Stimulated activated CD4-positive, alpha-beta T cell treated with anti-CD3 and anti-CD28 coated beads, Interleukin-1b, Interleukin-23, amount 100 ng/mL, for 1 hour (primary cell): ENCODE measurements at places on chromosomes 5 and 9.

DNA sequence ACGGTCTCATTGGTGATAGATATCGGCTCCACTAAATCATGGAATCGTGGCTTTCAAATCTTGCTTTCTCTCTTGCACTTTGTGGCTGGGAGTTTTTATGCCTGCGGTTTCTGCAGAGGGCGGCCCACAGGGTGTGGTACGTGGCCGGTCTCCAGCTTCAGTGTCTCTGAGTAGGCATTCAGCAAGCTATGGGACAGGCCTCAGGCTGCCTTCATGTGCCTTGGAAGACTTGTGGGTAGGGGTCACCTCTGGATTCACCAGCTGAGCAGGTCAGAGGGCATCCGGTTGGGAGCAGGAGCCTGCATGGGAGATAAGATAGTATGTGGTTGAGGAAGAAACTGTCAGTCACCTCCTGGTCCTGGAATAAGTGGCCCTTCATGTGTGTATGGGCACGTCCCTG is 47.7 kb downstream of the AMBP start:
- no peak for DNase-seq

- no peak for DNase-seq
Observed at GRCh38 chr5:129065721-129066120, 28.8 kb upstream of the ISOC1 start.

GRCh38 chr5:4737868-4738267 is 402.3 kb upstream of the ADAMTS16 start:
- DNase-seq: no peak

DNA sequence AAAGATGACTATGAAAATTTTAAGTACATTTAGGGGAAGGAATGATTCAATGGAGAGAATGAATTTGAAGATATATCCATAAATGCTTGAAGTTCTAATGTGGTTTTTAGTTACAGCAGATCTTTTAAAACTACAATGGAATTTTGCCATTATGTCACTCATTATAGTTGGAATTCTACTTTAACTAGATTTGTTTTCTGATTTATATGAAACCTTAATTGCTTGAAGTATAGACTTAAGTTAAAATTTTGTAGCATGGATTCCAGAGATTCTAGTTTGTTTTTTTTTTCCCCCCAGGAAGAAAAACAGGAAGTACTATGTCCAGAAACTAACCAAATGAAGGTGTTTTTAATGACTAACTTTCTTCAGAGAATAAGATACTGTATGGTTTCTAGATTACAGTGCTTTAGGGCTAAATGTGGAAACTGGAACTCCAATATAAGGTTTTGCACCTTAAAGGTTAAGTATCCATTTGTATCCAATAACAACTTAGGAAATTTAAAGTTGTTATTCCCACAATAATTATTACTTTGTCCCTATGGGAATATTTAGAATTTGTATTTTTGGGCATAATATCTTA is 70.3 kb downstream of the ZSWIM6 start:
- no peak for DNase-seq

GRCh38 chr5:82130602-82131001 is 147.6 kb downstream of the RPS23 start:
- DNase-seq: no peak

DNA sequence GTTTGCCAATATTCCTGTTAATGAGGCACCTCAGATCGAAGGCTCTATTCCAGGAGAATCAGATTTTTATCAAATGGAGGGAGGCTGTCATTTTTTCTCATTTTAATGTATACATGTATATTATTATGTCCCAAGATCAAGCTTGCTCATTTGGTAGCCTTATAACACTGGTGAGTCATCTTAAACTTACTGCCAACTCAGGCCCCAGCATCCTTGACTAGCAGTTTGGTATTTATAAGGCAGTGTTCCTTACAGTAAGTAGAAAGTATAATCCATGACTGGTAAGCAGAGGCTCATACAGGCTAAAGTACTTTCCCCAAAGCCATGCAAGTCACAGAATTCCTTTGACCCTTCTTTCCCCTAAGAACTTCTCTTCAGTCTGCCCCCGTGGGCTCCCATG is 90.7 kb upstream of the NR3C1 start:
- DNase-seq: no peak

GRCh38 chr5:142151436-142152383 is 43.1 kb downstream of the NDFIP1 start:
- peak; percentile 21 for DNase-seq

DNA sequence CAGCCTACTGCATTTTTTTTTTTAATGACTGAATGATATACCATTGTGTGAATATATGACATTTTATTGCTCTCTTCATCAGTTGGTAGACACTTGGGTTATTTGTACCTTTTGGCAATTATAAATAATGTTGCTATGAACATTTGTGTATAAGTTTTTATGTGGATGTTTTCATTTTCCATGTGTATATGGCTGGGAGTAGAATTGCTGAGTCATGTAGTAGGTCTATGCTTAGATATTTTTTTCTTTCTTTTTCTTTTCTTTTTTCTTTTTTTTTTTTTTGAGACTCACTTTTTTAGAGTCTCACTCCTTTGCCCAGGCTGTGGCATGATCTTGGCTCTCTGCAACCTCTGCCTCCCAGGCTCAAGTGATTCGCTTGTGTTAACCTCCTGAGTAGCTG is 32.9 kb upstream of the FAM120AOS start:
- no peak for DNase-seq

GRCh38 chr5:172642926-172643871 is 2.1 kb downstream of the NEURL1B start:
- no peak for DNase-seq

DNA sequence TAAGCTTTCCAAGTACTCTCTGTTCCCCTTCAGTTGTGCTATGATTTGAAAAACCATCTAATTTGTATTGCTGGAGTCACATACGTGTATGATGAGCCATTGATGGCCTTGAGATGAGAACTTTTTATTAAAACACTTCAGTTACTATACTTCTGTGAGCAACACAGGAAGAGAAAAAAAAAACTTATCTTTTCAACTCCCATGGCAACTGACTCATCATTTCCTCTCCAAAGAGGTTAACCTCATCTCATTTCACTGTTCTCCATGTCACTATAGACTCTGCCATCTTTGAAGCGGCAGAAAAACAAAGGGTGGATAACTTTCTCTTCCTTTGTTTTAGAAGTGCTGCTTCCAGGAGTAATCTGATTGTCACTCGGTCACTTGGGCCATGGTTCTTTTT is 104.3 kb upstream of the PCSK1 start:
- no peak for DNase-seq

DNA sequence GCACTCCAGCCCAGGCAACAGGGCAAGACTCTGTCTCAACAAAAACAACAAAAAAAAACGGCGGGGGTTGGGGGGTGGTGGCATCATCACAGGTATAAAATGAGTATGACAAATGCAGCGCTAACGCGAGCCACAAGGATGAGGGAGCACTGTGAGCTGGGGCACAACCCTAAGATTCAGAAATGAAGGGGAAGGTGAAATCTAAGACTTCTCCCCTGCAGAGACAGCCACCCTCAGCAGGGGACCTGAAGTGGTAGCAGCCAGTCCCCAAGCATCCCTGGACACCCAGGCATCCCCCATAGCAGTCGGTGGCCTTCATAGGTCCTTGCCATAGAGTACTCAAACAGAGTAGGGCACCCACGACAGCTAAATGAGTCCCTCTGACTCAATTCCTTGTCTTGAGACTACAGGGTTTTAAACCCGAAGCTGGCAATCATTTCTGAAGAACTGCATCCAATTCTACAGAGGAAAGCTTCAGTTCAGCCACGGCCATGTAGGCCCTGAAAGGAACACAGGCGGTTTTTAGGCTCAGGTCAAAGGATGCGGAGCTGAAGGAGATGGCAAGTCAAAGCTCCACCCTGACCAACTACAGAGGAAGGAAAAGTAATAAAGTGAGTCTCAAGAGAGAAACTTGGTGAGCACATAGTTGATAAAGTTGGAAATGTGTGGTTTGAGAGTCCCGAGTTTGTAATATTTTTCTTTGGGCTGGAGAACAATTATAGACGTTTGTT is 50.3 kb downstream of the MYO10 start:
- DNase-seq: no peak

GRCh38 chr9:19371942-19372341 is 8.1 kb downstream of the RPS6 start:
- DNase-seq: no peak

GRCh38 chr9:106799152-106799551 is 63.8 kb upstream of the ZNF462 start:
- no peak for DNase-seq

DNA sequence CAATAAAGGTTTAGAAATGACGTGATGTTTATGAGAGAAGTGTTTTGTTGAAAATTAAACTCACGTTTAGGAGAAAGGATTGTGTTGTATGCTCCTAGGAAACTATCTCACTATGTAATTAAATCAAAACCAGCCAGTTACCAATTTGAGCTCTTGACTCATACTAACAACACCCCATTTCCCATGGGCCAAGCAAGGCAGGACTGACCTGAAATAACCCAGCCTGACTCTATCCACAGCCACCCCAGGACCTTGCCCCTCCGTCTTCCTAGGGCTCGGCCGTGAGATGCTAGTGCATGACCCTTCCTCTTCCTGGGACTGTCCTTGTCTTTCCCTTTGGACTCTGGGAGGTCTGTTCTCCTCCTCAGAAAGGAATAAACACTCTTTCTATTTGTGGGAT is 16.4 kb downstream of the TLR4 start:
- DNase-seq: no peak

- DNase-seq: no peak
Observed at GRCh38 chr5:160183075-160183474, 46.2 kb upstream of the FABP6 start.

GRCh38 chr5:7615566-7616061 is 219.7 kb downstream of the ADCY2 start:
- DNase-seq: no peak

DNA sequence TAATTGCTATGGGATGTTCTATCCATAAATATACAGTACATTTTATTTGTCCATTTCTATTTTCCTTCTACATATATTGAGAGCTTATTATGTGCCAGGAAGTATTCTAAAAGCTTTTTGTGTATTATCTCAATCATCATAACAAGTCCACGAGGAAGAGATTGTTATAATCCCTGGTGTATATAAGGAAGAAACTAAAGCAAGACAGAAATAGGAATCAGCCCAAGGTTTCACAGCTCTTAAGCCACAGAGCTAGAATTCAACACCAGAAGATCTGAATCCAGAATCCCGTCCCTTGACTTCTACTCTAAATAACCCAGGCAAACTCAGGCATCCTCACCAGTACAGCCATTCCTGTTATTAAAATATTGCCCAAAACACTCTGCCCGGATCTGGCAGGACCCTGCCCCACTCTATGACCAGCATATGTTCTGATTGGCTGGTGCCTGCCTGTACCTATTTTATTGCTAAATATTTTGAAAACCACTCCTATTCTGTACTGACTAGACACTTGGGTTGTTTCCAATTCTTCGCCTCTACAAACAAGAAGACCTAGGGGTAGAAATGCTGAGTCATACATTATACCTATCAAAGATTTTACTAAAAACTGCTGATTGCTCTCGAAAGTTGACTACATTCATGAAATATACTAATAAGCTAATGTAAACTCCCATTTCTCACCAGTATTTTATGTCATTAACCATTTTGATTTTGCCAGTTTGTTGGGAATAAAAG is 297.4 kb downstream of the ENC1 start:
- DNase-seq: no peak

DNA sequence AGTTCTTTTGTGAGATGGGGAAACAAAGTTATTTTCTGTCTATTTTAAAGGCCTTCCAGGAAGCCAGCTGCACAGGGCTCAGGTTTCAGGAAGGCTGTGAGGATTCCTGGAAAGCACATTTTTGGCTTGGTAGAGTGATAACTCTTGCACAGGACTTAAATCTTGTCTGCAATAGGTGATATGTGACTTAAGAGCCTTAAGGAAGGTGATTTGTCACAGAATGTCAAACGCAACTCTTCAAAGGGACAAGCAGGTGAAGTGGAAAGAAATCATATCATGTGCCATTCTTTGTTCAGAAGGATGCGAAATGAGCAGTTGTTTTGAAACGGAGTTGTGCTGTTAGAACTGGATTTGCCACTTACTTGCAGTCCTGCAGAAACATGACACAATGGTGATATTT is 459.3 kb downstream of the MAT2B start:
- no peak for DNase-seq

GRCh38 chr9:8571643-8572042 is 772.1 kb upstream of the DMAC1 start:
- no peak for DNase-seq

DNA sequence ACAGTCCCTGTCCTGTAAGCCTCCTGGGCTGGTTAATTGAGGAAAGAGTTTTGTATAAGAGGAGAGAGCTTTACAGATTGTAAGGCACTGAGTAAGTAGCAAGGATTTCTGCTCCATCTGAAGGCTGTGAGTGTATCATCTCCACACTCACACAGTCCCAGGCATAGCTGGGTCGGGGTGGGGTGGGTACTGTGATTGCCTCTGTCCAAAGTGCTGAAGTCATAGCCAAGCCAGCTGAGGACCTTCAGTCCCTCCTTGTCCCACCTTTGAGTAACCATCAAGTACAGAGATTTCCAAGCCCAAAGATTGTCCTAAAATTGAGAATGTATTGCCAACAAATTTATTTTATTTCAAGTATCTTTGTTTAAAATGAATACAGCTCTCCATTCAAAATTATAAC is 5.5 kb upstream of the DNAJB5 start:
- no peak for DNase-seq

GRCh38 chr9:116333254-116333653 is 179.7 kb downstream of the PAPPA start:
- DNase-seq: no peak

- no peak for DNase-seq
Observed at GRCh38 chr9:136995772-136996311, 526 bp downstream of the CLIC3 start.

GRCh38 chr9:89536145-89536574 is 38.2 kb upstream of the SEMA4D start:
- no peak for DNase-seq

DNA sequence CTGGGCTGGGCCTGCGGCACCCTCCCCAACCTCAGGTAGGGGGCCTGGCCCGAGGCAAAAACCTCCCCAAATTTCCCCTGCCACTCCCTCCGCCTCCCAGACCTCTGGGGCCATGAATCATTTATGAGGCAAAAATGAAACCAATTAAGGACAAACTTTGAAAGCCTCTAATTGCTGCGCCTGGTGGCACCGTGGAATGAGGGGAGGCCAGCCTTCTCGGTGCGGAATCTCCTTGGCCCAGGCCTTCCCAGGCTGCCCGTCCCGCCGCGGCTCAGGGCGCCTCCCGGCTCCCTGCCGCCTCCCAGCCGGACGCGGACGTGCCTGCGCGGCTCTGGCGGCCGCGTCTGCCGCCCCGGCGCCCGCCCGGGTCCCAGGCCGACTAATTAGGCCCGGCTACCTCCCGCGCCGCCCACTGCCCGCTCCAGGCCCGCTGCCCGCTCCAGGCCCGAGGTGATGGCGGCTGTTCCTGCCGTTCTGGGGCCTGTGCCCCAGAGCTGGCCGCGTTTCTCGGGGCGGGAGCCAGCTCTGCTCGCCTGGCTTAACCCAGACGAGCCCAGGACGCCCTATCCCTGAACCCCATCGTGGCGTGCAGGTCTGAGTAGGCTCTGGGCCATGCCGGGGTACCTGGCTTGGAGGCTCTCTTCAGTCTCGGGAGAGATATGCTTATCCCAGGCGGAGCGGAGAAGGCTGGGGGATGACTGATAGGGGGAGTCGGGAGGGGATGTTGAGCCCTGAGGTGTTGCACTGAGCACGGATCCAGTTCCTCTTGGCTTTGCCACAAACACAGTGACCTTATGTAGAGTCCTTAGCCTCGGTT is 20.1 kb downstream of the CXXC5 start:
- DNase-seq: no peak
